Head of caudate nucleus (tissue), 42 donors: ENCODE measurements at places on chromosomes 11 and 22.
A peak's percentile ranks its signal among the peaks of the same experiment; 100 is the strongest.

DNA sequence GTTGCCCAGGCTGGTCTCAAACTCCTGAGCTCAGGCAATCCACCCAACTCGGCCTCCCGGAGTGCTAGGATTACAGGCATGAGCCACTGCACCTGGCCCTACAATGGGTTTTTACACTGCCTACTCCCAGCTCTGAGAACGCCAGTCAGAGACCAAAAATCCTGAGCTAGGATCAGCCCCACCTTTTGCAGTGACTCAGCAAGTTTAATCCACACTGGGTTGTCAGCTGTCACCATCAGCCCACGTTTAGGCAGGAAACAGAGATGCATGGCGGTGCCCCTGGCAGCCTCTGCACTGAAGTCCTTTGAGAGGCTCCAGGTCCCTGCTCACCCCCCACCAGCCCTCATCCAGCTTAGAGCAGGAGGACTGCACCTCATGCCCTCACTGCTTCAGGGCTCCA, 117.6 kb downstream of the ARHGAP8 start:
- DNase-seq = peak; percentile 57

- DNase-seq = no peak
Measured at GRCh38 chr22:26409719-26410335, 19.2 kb upstream of the ASPHD2 start.

DNA sequence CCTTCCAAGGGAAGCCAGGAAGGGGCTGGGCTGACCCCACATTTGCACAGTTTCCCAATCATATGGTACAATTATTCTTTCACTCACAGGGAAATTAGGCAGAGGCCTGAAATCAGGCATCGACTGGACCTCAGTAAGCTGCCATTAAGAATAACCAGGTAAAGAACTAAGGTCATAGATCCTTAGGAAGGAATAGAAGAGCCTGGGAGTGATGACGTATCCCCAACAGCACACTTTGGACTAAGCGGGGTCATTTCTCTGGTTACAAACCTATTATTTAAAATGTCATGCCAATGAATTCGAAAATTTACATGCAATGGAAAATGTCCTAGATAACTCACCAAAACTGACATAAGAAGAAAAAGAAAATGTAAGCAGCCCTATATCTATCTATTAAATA, 118.2 kb downstream of the BRD1 start:
- no peak for DNase-seq

DNA sequence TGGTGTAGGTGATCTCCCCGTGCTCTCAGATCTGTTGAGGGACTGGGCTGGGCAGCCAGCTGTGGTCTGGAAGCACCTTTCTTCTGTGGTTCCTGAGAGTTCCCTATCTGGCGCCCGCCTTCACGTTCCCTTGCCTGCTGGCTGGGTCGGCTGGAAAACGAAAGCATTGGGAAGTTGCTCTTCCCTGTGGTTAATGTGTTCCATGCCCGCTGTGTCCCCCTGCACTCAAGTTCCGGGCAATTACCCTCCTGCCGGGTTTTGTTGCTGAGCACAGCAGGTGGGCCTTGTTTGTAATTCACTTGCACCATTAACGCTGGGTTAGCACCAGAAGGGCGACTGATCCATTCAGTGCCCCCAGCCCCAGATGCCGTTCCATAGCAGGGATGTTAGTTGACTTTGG, 134.1 kb downstream of the GRIK4 start:
- no peak for DNase-seq

DNA sequence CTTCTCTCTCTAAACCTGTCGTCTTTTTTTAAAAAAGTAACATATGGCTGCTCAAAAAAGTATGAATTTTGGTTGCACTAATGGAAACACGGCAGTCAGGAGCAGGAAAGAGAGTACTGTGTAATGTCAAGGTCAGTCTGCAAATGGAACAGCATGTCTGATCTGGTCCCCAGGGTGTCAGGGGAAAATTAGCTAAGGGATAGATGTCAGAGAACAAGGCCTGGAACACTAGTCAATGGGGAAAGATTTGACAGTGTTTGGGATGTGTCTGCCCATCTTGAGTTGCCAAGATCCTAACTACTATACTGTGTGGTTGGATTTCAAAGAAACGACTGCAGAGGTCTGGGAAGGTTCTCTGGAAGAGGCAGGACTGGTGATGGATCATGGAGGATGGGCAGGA, 65.7 kb upstream of the PHOX2A start:
- DNase-seq = no peak

- no peak for DNase-seq
Measured at GRCh38 chr11:19102521-19102900, 14.5 kb upstream of the ZDHHC13 start.

DNA sequence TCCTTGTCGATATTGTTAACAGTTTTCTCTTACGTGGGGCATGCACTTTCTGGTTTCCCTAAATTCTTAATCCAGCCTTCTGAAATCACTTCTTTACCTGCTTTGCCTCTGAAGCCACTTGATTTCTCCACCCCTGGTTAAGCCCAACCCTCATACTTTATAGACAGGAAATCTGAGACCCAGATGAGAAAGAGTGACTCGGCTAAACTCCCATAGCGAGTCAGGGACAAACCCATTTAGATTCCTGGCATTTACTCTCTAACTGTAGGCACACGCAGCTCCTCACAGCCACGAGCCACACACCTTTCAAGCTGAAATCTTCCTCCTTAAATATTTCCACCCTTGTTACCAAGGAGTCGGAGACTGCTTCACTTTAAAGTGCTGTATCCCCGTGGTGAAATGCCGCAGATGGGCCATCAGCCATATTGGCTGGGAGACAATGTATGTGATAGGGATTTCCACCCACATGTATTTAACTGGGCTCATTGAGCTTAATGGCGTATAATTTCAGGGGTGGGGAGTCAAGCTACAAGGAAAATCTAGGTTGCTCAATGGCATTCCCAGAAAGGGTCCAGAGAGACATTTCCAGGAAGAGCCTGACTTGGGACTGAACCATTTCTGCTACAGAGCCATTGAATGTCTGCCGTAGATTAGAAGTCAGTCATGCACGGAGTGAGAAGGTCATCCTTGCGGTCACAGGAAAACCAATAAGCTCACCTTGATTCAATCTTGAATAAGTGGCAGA, 49.9 kb upstream of the GRK3 start:
- no peak for DNase-seq

- DNase-seq = no peak
Measured at GRCh38 chr22:47750086-47750485, 987.6 kb downstream of the TBC1D22A start.

- no peak for DNase-seq
Measured at GRCh38 chr11:118691926-118692830, 12.7 kb upstream of the TREH start.

- DNase-seq = no peak
Measured at GRCh38 chr11:8293171-8293570, 29.5 kb upstream of the LMO1 start.

DNA sequence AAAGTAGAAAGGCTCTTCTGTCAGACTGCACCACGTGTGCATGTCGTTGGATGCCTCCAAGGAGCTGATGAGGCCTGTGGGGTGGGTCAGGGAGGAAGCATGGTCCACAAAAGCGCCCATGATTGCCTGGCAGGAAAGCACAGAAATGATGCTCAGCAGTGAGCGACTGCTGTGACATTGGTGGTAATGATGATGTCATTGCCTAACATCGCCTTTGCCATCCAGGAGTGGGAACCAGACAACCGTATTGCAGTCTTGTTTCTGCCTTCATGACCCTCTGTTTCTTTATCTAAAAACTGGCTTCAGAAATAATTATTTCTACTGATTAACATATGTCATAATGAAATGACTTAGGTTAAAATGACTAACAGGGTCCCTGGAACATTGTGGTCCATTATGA, 477.8 kb upstream of the B3GAT1 start:
- DNase-seq = no peak

DNA sequence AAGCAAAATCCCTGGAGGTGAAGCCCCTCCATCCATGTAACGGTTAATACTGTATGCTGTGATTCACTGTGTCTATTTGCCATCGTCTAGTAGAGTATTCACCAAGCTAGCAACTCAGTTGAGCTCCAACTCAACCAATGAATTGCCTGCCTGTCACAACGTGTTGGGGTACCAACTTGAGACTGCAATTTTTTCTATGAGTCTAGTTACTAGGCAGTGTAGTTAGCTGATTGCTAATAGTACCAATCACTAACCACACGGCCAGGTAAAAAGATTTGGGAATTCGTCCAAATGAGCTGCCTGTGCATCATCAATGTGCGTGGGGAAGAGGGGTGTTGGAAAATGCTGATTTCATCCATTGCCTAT, 1.0 kb upstream of the BTG4 start:
- no peak for DNase-seq

DNA sequence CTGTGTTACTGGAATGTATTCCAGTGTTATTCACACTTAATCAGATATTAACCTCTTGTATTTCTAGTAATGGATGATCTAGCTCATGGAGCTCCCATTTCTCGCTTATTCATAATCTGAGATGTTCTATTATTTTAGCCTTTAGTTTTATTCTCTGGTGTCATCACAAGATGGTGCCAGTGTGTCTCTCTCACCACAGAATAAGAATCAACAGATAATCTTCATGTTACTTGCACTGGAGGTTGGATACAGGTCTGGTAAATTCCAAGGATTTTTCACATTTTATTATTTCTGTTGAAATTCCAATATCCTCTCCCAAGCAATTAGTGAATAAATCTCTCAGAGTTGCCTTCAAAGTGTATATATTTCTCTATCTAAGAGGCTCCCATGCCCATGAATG, 74.6 kb downstream of the CASP12 start:
- DNase-seq = no peak

- DNase-seq = no peak
Measured at GRCh38 chr11:72781313-72782080, 12.3 kb downstream of the STARD10 start.
